Mammary epithelial cell (primary cell): ENCODE measurements at places on chromosomes 6 and 20.

- DNase-seq = no peak
Measured at GRCh38 chr20:31824554-31825313, 5.6 kb downstream of the MYLK2 start.

DNA sequence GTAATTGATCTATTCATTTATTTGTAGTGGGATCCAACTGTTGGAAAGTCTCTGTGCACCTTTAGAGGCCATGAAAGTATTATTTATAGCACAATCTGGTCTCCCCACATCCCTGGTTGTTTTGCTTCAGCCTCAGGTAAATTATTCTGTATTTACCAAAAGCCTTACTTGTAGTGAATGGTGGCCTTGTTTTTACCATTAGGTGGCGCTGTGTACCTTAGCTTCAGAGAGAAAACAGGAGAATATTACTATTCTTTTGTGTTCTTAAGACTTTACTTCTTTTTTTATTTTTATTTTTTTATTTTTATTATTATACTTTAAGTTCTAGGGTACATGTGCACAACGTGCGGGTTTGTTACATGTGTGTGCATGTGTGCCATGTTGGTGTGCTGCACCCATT lies 23.7 kb downstream of the PEX7 start:
- peak; percentile 29 for DNase-seq

DNA sequence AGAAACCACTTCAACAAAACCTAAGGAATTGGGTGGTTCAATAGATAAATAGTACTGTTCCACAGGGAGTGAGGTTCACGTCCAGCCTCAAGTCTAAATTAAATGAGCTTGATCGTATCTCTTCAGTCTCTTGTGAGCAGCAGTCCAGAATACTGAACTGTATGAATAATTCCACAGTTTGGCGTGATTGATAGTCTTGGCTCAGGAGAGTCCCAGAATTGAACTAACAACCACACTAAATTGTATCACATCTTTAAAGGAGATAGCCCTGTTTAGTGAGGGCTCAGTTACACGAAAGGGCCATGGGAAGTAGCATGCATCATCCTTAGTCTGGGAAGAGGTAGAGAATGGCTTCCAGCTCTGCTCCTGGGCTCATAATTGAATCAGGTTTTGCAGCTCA lies 224.6 kb downstream of the PACRG start:
- DNase-seq = no peak

DNA sequence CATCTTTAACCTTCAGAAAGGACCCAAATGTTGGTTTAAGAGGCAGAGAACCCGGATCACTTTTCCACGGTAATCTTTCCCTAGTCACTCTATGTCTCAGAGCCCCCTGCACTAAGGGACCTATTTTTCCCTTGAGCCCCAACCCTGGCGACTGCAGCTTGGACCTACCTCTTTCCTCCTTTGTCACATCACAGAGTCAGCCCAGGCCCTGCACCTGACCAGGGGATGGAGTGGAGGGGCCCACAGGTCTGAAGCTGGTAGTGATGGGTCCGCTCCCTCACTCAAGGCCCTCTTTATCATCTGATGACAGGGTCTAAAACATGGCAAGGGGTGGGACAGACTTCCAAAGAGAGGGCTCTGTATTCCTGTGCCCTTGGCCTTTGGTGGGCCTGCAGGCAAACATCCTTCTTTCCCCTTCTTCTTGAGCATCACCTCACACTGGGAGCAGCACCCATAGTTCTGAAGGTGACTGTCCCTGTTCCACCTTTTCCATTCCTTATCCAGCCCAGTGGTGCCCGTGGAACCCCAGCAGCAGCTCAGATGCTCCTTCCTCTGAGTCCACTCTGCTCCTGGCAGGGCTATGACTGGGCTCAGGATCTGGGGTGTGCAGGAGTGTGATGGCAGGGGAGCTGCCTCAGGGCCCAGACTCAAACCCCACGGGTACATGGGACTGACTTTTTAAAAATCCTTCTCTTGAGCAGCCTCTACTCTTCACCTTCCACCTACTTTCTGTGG lies 6.3 kb downstream of the RAET1L start:
- no peak for DNase-seq

DNA sequence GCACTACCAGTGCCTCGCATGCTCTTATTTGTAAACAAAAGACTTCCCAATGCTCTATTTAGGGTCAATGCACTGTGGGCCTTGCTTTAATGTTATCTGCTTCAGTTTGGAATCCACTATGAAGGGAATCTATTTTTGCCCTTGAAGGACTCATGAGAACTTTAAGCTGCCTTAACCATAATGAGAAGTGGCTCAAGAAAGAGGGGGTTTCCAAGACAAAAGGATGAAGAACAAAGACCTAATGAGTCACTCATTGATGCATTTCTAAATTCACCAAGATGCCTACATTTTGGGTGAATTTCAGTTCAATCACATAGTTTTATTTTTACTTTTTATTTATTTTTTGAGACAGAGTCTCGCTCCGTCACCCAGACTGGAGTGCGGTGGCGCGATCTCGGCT lies 228.2 kb downstream of the LY86 start:
- no peak for DNase-seq

DNA sequence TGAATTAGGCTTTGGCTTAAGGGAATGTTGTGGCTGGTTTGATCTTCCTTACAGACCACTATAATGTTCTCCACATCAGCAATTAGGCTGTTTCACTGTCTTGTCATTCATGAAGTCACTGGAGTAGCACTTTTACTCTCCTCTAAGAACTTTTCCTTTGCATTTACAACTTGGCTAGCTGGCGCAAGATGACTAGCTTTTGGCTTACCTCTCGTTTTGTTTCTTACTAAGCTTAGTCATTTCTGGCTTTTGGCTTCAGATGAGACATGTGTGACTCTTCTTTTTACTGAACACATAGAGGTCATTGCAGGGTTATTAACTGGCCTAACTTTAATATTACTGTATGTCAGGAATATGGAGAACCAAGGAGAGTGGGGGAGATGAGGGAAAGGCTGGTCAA lies 143.2 kb downstream of the PTCHD4 start:
- peak; percentile 29 for DNase-seq

DNA sequence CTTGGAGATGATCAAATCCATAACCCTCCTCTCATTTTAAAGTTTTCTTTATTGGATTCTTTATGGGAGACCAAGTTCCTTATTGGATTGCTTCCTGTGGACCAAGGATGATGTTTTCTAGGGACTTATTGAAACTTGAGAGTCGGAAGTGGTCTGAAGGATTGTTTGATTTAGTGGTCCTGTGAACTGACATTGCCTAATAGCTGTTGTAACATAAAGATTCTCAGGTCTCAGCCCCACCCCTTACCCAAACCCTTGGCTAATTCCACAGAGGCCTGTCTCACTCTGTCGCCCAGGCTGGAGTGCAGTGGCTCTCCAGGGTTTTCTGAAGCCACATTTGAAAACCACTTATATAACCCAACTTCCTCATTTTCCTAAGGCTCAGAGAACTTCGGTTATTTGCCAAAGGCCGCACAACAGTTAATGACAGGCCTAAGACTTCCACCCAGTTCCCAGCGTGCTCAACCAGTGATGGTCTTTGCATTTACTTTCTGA lies 77.0 kb downstream of the ATXN1 start:
- peak; percentile 46 for DNase-seq

GRCh38 chr20:48657426-48658197 lies 170.2 kb downstream of the PREX1 start:
- DNase-seq = peak; percentile 54

DNA sequence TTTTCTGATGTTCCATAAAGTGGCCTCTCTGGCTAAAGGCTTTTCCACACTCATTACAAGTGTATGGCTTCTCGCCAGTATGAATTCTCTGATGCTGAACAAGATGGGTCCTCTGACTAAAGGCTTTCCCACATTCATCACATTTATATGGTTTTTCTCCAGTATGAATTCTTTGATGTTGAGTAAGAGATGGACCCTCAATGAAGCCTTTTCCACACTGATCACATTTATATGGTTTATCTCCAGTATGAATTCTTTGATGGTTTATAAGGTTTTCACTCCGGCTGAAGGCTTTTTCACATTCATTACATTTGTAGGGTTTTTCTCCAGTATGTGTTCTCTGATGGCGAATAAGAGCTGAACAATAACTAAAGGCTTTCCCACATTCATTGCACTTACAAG lies 20.4 kb downstream of the ZNF184 start:
- no peak for DNase-seq

GRCh38 chr6:117502580-117502979 lies 20.1 kb downstream of the DCBLD1 start:
- DNase-seq = no peak

DNA sequence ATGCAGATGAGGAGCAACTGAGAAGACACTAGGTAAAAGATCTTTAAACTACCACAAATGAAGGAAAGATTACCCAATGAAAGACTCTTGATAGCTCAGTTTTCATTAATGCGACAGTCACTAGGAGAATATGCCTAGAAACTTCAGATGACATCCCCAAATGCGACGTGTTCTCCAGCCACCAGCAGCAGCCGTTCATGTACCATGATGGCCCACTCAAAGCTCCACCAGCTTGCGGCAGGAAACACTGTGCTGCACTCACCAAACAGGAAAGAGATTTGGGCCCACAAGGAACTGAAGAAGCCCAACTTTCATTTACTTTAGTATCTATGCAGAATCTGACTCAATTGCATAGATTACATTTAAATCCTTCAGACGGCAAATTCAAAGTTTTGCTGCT lies 7.5 kb downstream of the DIDO1 start:
- DNase-seq = no peak

- DNase-seq = peak; percentile 65
Measured at GRCh38 chr6:37051138-37052026, 45.9 kb downstream of the FGD2 start.

DNA sequence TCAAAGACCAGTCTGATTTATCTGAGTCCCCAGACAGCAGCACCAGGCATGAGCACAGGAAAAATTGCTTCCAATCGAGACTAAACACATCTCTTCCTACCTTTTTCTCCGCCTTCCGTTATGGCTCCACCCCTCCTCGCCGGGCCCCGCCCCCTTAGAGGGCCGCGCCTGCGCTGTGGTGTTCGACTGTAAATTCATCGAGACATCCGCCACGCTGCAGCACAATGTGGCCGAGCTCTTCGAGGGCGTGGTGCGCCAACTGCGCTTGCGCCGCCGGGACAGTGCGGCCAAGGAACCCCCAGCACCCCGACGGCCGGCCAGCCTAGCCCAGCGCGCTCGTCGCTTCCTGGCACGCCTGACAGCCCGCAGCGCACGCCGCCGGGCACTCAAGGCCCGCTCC lies 8.9 kb downstream of the REM1 start:
- DNase-seq = no peak

DNA sequence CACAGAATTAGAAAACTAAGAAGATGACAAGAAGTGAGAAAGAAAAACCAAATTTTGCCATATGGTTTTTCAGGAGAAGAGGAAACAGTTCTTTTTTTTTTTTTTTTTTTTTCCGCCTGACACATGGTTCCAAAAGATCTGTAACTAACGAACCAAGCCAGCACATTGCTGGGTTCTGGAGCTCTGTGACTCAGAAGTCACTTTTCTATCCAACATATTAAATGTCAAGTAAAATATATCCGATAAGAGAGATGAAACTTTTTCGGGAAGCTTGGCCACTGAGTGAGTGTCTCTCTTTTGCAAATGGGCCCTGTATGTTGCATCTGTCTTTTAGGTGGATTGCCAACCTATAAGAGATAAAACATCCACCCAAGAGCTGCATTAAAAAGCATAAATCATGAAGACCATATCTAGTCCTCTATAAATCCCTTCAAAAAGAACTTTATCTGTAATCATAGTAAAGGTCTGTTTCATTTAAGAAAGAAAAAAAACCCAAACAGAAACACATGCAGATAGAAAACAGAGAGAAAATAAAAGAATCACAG lies 4.6 kb downstream of the METTL24 start:
- DNase-seq = no peak
